Esophagus squamous epithelium (tissue), 5 donors: ENCODE measurements at places on chromosomes 6 and 20.
A peak's percentile ranks its signal among the peaks of the same experiment; 100 is the strongest.

DNA sequence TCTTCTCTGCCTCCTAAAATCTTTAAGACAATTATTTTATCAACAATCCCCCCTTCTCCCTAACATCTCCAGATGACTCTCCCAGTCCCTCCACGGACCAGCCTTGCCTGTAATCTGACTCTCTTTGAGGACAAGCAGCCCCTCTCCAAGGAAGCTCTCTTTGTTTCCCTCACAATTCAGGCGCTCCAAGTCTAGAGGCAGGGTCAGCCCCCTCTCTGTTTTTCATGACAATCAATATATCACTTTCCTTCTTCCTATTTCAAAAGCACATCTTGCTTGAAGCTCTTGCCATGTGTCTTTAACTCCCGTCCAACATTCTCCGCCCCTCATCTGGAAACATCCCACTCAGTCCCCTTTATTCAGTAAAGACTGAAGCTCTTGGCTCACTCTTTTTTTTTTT lies 393.4 kb upstream of the SULF2 start:
- no peak for DNase-seq

DNA sequence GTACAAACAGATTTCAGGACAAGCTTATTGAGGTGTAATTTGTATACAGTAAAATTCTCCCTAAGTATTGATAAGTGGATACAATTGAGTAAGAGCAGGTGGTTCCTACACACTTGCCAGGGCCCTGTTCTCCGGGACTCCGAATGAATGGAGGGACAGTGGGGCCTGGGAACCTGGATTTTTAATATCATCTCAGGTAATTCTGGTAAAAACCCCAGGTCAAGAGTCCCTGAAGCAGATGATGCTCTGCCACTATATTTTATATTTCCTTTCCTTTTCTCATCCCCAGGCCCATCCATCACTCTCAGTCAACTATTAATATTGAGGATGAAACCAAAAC lies 104.9 kb downstream of the FYN start:
- no peak for DNase-seq

DNA sequence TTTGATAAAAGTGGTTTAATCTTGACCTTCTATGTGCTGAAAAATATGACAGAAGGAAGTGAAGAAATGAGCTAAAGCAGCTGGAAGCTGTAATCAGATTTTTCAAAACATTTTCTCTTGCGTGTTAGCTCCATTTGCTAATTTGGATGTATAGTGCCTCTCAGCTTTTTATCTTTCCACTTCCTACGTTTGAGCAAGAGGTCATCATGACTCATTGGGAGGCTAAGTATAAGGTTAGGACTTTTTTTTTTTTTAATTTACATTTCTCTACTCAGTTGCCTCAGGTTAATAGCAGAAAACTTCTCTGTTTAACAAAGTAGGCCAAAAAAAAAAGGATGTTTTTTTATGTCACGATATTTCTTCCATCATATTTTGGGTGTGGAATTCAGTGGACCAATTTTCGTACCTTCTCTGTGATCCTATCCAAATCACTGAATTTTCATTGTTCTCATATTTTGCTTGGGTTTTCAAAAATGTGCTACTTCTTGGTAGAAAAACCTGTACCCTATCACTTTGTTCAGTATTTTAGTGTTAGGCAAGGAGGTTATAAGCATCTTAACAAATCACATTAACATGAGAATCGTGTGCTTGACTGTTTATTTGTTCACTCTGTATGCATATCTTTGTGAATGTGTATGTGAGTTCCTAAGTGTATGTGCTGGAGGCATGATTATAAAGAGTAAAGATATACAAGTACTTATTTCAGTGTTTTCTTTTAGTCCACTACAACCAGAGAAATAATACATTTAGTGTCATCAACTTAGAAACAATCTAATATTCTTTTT lies 1028.3 kb upstream of the EYS start:
- no peak for DNase-seq

DNA sequence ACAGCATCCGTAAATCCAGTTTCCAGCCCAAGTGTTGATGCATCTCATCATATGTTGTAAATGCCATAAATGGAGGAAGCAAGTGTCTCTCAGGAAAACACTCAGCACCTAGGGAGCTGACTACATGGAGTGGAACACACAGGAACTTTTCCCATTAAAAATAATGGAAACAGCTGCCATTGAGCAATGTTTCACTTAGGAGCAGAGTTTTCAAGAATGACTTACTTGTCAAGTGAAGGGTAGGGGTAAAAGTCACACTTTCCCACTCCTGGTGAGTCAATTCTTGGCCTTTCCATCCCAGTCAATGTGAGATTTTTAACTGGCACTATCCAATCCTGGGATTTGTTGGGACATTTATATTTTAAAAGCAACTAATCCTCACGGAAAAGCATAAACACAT lies 119.4 kb upstream of the ASF1A start:
- DNase-seq, result no peak

GRCh38 chr6:2998998-2999617 lies 586 bp upstream of the NQO2 start:
- DNase-seq, result peak; percentile 72

DNA sequence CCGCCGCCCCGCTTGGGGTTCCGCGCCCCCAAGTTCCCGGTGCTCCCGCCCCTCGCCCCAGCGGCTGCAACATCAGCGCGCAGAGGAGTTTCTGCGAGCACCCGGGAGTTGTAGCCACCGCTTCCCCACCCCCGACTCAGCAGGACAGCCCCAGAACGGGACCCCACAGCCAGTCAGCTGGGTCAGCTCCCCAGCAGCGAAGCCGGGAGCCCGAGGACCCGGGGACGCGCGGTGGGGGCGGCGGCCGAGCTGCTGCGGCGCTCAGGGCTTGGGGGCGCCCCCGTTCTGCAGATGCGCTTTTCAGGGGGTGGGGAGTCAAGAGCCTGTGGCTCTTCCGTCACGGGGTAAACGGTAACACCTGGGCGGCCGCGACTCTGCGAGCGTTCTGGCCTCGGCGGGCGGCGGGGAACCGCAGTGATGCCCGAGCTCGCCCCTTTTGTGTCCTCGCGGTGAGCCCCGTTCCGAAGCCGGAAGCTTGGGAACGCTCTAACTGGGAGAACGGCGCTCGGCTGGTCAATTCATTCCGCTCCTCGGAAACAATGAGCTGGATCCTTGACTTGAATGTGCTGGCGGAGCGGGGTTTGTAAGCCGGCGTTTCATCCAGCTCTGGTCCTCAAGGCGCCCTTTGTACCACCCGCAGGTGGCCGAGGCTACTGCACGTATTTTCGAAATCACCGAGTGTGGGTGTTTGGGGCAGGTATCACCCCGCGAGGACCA lies 774 bp downstream of the PLEKHG1 start:
- DNase-seq, result peak; percentile 33

DNA sequence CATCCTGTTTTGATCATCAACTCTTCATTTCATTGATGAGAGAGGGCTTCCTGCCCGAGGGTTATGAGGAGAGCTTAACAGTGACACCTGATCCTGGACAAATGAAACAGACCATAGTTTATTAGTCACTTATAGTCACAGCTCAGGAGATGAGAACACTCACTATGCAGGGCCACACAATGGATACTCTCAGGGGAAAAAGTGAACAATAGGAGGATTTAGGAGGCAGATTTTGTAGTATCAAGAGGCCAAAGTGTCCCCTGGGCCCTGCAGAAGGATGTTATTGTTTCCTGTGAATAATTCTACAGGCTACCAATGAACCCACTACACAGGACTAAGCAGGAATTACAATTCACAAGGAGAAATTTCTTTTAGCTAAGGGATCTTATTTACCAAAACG lies 772.8 kb upstream of the MAN1A1 start:
- DNase-seq, result no peak

DNA sequence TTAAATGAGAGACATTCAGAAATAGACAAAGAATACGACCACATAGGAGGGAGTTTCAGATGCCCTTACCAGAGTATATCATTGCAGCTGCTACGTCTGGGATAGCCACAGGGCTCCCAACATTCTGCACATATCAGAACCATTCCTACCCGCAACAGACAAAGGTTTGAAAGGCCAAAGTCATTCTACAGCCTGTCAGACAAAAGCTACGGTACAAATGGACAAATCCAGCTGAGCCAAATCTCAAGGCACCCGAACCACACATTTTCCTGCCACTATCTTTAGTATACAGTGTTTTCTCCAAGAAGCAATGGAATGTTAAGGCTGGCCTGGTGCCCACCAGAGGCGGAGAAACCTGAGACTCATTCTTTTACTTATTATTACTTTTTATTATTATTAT lies 30.5 kb upstream of the LYRM2 start:
- DNase-seq, result no peak

- DNase-seq, result no peak
Measured at GRCh38 chr6:53666271-53666626, 693 bp upstream of the KLHL31 start.

DNA sequence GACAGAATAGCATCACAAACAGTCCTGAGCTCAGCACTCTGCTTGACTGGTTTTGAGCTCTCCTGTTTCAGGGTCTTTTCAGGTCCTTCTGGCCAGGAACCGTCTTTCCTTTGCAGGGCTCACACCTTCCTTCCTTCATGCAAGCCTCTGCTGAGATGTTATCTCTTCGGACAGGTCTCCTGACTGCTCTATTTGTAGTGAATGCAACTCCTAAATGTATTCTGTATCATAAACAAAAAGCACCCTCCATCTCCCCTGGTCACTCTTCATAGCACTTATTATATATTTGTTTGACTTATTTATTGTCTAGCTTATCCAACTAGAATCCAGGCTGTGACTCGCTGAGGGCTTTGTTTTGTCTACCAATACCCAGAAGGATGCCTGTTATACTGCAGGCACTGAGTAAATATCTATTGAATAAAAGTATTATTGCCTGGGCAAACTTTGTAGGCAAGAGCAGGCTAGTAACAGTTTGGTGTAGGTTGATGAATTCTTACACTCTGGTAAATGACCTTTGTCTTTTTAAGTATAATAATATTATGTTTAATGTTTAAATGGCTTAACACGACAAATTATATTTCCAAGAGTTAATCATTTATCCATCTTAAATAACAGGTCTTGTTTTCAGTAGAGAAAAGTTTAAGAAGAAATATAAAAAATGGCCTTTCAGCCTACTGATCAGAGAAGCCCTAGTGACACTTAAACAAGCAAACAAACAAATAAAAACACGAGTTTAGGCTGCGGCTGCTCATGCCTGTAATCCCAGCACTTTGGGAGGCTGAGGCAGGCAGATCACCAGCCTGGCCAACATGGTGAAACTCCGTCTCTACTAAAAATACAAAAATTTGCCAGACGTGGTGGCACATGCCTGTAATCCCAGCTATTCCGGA lies 199.7 kb downstream of the BCAS1 start:
- no peak for DNase-seq

DNA sequence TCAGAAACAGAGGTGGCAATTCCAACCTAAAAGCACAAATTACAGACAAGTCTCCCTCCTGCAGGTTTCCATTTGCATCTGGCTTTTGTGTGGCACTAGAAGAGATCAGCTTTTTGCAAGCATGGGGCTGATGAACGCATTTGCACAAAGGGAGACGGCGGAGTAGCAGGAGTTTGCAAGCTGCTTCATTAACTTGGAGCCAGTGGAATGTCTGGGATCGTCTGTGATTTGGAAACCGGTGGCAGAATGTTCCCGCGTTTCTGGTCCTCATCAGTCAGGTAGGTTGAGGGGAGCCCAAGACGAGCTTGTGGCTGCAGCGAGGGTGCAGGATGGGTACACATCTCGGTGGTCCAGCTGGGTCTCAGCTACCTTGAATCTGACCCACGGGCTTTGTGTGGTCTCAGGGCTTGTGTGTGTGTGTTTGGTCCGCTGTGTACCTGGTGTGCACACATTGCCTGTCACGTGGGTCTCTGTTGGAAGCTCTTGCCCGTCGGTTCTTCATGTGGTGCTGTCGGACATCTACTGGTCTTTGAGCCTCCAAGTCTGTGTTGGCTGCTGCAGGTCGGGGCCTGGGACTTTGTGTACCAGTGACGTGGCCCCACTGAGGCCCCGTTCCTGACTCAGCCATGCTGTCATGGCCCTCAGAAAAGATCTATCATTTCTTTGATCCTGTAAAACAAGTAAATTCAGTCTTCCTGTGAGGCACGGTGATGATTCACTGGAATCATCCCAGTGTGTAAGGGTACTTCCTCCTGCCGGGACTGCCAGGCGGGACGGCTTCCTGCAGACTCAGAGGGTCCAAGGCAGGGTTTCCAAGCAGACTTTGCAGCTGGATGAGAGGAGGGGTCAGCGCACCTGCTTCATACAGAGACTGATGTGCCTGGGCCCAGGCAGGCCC lies 12.4 kb upstream of the MYT1 start:
- DNase-seq, result no peak

DNA sequence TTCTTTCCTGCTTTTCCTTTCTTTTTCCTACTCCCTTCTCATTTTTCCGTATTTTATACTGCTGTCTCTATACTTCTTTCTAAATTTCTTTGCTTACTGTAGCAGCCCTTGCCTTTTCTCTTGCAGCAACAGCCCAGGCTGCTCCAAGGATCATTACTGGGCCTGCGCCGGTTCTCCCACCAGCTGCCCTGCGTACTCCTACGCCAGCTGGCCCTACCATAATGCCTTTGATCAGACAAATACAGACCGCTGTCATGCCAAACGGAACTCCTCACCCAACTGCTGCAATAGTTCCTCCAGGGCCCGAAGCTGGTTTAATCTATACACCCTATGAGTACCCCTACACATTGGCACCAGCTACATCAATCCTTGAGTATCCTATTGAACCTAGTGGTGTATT lies 148.8 kb downstream of the QKI start:
- no peak for DNase-seq

DNA sequence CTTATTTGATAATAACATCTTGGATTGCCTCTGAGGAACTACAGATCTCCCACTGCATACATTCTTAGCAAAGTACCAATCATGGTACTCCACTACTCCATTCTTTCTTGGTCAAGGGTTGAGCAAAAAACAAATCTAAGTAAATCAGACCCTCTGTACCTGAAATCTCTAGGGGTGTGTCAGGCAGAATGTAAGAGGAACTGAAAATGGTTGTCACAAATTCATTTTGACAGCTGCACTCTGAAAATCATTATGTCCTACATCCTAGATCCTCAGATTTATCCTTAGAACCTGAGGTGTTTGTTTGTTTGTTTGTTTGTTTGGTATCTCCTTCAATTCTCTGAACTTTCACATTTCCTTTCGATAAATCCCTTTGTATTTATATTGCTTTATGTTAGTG lies 433.2 kb upstream of the BTBD3 start:
- no peak for DNase-seq

DNA sequence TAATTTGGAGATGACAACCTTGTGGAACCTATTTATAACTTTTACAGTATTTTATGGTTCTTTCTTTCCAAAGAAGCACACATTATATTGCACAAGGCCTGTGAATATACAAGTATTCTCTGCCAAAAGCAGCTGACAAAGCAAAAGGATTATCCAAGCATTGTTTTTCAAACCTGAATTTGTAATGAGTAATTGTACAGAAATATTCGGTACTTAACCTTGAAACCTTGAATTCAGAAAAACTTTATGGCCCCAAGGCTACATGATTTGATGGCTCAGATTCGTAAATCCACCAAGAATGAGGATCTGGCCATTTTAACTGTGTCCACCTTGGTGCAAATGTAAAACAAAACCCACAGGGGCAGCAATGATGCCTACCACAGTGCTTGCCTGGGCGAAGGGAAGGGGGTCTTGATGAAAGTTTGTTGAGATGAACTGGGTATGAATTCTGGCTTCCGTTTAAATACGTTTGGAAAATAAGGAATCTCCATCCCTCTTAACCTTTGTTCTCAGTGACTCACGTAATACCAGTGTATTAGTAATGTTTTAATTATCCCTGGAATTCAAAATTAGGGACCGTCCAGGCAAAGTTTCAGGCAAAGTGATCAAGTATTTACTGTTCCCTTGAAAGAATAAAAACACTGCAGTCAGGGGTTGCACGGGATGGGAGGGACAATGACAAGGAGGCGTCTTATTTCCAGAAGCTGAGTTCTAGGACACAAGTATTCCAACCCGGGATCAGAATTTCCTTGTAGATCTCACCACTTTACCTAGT lies 2.7 kb upstream of the RBM24 start:
- DNase-seq, result no peak

GRCh38 chr6:169963581-169964297 lies 212.3 kb downstream of the ERMARD start:
- DNase-seq, result no peak
